Mononuclear cell (primary cell): ENCODE measurements at places on chromosomes 3 and 15. TPM values are rescaled to one million over a fixed set of nuclear protein-coding genes. Genes with fewer than 3 reads are reported as not detected.

Gene AMOTL2
- 0.10 TPM for total RNA-seq

Gene CEP19
- 0.73 TPM for total RNA-seq

Gene THSD4
- 0.10 TPM for total RNA-seq

Gene HYKK
- 0.94 TPM for total RNA-seq

Gene SPRED1
- 0.94 TPM for total RNA-seq

Gene MAGEL2
- under 0.01 TPM for total RNA-seq
